ENCODE measurements at places on chromosomes 3 and 15. TPM values are rescaled to one million over a fixed set of nuclear protein-coding genes. Genes with fewer than 3 reads are reported as not detected.

DNA sequence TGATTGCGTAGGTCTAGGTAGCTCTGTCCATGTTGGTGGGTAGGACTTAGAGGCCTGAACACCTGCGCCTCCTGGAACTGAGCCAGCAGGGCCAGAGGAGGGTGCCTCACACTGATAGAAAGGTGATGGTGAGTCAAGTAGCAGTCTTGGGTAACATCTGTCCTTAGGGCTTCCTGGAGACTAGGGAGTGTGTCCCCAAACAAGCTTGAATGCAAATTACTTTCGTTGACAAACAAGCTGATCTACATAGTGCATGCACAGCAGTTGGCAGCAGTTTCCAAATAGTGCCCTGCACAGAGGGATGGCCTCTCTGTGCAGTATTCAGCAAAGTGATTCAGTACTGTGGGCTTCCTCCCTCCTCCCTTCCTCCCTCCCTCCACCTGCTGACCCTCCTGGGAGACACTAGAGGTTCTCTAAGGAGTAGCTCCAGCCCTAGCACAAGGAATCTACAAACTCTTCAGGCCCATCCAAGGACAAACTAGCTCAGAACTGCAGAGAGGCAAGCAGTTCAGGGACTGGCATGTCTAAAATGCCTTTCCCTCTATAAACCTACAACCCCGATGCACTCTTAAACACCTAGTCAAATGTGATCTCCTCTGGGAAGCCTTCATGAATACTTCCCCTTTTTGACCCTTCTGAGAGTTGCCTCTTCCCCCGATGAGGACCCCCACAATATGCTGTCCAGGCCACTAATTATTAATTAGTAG, 61.0 kb downstream of the TLE3 start:
- H3K4me1 ChIP-seq, result no peaks in the 10 kb centered on the region
- no peak overlapping the region for H3K27ac ChIP-seq
- no peak overlapping the region for H3K4me3 ChIP-seq
- no peaks in the 10 kb centered on the region for H3K36me3 ChIP-seq

GRCh38 chr15:89910891-89911626, 1.7 kb downstream of the ARPIN start:
- H3K4me3 ChIP-seq, result no peak overlapping the region
- no peak for DNase-seq
- no peaks in the 10 kb centered on the region for H3K36me3 ChIP-seq

- no peak overlapping the region for H3K27ac ChIP-seq
- H3K4me1 ChIP-seq, result no peaks in the 10 kb centered on the region
- no peak for DNase-seq
- H3K36me3 ChIP-seq, result no peaks in the 10 kb centered on the region
- 0 out of 2 replicates have a peak, but pooled peaks cover 3% of the 10 kb centered on the region for H3K27me3 ChIP-seq
Observed at GRCh38 chr3:125684199-125684598, 88.9 kb upstream of the OSBPL11 start.

DNA sequence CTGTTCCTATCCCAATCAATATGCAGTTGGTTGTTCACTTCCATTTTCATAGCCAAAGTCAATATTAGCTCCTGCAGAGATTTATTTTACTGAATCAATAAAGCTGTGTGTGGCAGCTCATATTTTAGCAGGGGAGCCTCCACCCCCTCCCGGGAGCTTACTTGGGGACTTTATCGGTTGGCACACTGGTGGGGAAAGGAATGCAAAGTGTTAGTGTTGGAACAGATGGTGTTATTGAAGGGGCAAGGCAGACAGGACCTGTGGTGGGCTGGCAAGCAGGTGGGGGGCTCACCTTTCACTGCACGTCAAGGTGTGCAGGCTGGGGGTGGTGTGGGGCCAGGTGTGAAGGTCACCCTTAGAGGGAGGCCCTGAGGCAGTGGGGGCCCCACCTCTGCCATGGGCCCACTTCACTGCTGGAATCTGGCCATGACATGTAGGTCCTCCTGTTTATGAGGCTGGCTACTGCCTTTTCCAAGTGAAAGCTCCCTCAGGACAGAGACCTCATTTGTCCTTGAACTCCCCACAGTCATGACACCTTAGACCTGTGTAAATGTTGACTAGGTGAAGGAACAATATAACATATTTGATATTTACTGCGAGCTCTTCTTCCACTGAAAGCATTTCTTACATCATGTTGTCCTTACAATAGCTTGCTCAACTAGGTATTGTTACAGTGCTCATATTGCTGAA, 44.0 kb upstream of the SEC22A start:
- no peak overlapping the region for H3K27ac ChIP-seq
- no peaks in the 10 kb centered on the region for H3K4me1 ChIP-seq
- DNase-seq, result no peak
- H3K36me3 ChIP-seq, result no peaks in the 10 kb centered on the region
- H3K4me3 ChIP-seq, result no peak overlapping the region
- no peaks in the 10 kb centered on the region for H3K27me3 ChIP-seq

DNA sequence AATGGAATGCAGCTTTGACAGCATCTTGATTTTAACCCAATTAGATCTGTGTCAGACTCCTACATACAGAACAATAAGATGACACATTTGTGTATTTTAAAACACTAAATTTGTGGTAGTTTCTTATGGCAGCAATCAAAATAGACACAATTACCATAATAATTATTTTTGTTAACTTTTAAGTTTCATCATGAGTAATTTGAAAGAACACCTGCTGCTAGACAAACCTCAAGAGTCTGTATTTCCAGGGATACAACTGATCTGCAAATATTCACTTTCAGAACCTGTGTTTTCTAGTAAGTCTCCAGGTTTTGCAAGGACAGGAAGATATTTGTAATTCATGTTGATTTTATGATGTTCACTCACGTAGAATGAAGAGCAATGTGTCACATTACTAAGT, 736.8 kb downstream of the DIPK2A start:
- H3K36me3 ChIP-seq, result no peaks in the 10 kb centered on the region
- no peak for DNase-seq
- H3K27me3 ChIP-seq, result no peaks in the 10 kb centered on the region
- H3K4me1 ChIP-seq, result no peaks in the 10 kb centered on the region

SCAMP5 gene
- total RNA-seq, result 11.2 TPM

DNA sequence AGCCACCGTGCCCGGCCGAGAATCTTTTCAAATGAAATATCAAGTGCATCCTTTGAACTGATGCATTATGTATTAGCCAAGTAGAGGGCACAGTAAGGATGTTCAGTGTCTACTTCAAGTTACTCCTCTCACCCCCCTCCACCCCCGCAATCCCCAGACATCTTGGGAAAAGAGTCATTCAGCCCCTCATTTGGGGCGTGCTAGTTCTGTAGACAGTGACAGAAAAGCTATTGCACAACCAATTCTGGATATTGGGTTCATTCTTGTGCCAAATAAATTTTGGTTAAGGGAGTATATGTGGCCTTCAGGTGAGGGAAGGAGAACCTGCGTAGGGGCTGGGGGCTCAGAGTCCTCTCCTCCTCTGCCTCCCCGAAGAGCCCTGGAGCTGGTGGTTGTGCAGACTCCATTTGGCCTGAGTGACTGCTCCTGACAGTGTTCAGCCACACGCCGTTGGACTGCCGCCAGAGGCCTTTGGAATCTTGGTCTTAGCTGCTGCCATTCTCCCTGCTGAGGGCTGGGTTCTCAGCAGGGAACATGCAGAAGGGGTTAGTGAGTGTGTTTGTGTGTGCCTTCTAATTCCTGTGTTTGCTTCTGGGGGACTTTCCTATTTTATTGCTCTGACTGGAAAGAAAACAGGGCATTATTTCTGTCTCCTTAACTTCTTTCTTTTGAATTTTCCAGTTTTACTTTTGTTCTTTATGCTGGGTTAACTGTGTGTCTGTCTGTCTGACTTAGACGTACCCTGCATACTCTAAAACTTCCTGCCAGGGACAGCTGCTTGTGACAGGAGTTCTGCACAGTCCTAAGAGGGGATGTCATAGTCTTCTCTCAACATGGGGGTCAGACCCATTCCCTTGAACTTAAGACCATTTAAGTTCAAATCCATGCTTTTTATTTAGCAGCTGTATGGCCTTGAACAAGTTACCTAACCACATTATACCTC, 21.0 kb downstream of the RARB start:
- no peak overlapping the region for H3K27ac ChIP-seq
- H3K27me3 ChIP-seq, result no peaks in the 10 kb centered on the region
- H3K36me3 ChIP-seq, result no peaks in the 10 kb centered on the region
- DNase-seq, result no peak

Data from Panc1 (cell line).